ENCODE measurements at places on chromosomes 3 and 15.

GRCh38 chr15:42111924-42112323, 17.6 kb upstream of the PLA2G4D start:
- no peak for DNase-seq

DNA sequence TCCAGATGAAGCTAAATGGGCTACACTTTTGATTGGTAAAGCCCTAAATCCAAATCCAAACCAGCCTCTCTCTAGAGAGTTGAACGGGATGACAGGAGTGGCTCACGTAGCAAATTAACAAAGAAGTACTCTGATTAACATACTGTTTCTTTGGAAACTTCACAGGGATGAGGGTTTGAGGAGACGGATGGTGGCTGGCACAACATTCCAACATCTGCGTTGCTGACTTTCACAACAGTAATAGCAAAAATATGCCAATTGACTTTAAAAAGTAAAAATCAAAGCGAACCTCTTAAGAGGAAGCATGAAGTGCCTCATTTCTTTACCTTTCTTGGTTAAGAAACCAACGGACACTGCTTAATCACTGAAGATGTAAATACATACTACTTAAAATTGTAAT, 181.4 kb downstream of the TBL1XR1 start:
- no peak for DNase-seq

DNA sequence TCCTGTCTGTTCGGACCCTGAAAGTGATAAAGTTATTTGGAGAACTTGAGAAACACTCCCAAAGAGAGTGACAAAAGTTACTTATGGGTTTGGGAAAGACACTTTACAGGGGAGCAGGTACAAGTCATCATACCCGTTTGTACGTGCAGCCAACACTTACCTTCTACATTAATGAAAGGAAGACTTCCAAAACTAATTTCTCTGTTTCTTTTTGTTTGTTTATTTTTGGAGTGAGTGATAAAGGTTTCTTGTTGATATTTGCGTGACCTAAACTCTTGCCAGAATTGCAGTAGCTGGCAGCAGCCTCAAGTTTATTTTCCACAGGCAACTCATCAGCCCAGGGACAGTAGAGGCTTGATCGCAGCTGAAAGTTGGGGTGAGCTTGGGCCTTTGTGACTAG, 8.4 kb downstream of the ABHD2 start:
- peak; percentile 57 for DNase-seq

GRCh38 chr3:64073158-64073761, 50.0 kb upstream of the PSMD6 start:
- no peak for DNase-seq

DNA sequence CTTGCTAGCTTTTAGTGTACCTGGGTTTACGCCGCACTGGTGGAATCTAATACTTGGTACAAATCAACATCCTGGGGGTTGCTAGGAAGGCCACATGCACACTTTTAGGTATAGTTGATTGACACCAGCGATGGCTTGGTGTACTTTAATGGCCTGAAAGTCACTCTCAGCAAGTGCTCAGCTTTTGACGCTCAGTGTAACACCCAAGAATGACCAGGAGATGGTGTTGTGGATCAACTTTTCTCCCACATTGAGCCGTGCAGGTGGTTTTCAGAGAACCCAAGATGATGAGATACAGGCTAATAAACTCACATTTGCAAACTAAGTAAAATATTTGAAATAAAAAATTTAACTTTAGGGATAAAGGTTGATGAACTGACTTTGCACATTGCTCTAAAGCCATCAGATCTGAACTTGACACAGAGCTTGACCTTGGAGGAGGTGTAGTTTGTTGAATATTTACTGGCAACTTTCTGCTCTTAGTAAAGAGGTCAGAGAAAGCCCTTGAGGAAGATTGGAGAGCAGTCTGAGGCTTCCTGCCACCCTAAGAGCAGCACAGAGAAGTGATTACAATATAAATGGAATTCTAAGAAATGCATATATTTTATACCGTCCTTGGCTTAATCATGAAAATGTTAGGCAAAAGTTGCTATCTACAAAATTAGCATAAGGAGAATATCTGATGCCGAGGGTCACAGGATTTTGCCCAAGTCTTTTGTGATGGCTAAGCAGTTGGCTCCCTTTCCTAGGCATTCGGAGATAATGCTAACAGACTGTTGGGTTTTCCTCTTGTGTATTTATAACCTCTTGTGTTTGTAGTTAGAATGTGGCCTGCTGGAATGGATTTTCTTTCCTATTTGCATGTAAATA, 143.4 kb upstream of the RASGRP1 start:
- DNase-seq, result no peak

DNA sequence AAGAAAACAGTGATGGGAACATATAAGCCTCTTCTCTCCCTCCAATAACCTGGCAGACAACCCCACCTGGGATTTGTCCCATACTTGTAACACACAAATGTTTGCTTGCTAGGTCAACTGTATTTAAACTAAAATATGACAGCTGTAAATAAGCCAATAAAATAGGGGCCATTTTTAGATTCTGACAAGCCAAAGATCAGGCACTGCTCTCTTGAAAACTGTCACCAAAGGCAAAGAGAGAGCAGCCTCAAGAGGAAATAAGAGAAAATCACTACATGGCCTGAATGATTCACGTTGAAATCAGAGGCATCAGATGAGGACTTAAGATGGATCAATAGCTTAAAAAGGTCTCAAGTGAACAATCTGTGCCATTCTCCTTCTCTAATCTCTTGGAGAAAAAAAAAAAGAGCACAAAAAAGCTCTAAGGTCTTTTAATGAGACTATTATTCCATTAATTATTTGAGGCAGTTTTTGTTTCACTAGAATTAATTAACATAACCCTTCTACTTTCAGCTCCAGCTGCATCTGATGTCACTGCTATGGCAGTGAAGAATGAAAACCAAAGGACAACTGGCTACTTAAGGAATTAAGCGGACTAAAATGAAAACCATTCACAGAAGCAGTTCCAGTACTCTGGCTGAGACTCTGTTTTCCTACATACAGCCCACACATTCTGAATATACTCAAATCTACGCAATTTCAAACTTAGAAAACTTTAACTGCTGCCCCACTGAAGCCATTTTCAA, 19.0 kb downstream of the MYO5A start:
- DNase-seq, result no peak

DNA sequence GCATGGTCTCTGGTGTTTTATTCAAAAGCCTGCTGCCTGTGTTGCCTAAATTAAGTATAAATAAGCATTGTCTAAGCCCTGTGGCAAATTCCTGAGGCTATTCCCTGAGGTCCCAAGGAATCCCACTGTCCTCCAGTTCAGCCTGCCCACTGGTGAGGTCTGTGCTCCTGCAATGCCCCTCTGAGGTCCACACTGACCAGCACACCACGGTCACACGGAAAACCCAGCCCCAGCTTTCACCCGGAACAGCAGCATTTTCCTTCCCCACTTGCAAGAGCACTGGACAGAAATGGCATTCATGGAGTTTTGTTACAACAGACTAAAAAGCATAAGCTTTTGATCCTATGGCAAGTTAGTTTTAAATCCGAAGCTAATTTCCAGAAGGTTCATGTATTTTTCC, 234.0 kb downstream of the KLF13 start:
- no peak for DNase-seq

GRCh38 chr3:14926592-14926991, 20.8 kb upstream of the NR2C2 start:
- DNase-seq, result no peak

GRCh38 chr15:74024687-74025086, 30.2 kb downstream of the PML start:
- no peak for DNase-seq

- DNase-seq, result no peak
These were observed 53.5 kb downstream of the BSN start for GRCh38 chr3:49607796-49608195.

DNA sequence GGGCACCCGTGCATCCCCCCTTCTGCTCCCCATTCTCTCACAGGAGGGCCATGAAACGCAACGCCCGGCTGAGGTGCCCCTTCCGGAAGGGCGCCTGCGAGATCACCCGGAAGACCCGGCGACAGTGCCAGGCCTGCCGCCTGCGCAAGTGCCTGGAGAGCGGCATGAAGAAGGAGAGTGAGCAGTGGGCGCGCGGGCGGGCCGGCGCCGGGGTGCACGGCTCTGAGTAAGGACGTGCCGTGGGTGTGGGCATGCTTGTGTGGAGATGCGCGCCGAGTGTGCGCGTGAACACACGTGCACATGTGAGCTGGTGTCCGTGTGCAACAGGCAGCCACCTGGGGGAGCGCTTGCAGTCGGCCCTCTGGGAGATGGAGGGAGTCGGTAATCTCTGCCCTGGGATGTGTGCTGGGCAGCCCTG, 28.1 kb downstream of the NR1I2 start:
- DNase-seq, result peak; percentile 27

DNA sequence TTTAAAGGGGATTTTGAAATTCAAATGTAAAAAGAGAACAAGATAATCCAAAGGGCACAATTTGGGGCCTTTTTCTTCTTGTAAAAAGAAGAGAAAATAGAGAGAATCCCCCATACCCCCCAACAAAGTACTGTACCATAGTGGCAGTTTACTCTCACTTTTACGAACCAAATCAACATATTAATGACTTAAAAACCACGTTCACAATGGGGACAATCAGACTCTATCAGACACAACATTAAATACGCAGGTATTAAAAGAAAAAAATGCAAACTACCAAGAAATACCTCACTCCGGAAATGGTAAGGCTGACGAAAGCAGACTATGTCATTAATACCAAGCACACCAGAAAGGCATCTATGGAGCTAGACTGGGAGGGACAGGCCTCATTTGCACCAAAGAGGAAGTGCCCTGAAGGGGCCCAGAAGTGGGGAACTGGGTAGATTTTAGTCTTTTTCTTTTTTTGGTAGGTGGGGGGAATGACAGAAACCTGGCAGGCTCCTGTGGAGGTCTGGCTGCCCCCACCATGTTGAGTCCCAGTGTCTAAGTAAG, 134.3 kb downstream of the TIGIT start:
- DNase-seq, result no peak

- DNase-seq, result no peak
These were observed 10.8 kb upstream of the PHLDB2 start for GRCh38 chr3:111848283-111848682.

- no peak for DNase-seq
These were observed 221.2 kb upstream of the LINGO1 start for GRCh38 chr15:77853910-77854309.

- DNase-seq, result no peak
These were observed 115.5 kb upstream of the ABHD17C start for GRCh38 chr15:80579611-80580010.

GRCh38 chr15:100468285-100468684, 60.5 kb downstream of the CERS3 start:
- DNase-seq, result no peak

GRCh38 chr3:107848351-107848915, 242.4 kb downstream of the CD47 start:
- no peak for DNase-seq

GRCh38 chr3:187737368-187738070, 7.7 kb downstream of the BCL6 start:
- DNase-seq, result peak; percentile 92

GRCh38 chr15:68844856-68845550, 24.3 kb upstream of the ANP32A start:
- no peak for DNase-seq

DNA sequence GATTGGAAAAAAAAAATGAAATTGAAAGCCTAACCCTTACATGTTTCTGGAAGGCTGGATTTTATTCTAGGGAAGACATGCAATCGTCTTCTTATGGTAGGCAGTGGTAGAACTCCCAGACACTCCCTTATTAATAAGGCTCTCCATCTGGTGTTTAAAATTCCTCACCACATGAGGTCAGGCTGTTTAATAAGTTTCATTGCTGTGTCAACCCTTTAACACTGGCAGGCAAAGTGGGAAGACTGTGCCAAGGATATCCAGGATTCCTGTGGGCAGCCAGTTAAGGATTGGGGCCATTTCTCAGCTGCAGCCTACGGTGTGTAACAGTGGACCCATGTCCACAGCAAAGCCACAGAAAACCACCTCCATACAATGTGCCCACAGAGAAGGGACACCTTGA, 225.5 kb upstream of the CHRM5 start:
- DNase-seq, result no peak

GRCh38 chr3:83403927-83404326, 1554.9 kb upstream of the CADM2 start:
- no peak for DNase-seq

DNA sequence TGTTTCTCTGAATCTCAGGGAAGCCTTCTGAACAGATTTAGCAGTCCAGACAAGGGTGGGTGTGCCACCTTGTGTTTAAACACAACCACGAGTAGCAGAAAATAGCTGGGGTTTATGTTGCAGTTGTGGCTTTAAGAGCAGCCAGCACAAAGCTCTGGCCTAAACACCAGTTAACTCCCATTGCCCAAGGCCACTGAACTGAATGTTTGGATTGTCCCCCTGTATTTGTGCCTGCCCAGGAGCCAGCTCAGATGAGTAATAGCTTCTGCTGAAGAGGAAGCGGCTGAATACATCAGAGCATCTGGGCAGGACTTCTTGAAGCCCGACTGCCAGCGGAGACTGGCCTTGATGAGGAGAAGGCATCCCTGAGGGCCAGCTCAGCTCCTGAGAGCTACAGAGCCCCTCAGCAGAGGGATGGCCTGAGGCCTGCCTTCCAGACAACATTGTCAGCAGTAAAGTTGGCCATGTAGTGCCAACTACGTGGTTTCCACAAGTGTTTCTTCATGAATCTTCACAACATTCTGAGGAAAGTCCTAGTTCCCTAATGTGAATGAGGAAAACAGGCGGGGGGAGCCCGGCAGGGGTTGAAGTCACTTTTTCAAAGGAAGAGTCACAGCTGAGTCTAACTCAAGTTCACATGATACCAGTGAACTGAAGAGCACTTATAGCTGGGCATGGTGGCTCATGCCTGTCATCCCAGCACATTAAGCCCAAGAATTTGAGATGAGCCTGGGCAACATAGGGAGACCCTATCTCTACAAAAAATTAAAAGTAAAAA, 65.8 kb upstream of the ZBTB38 start:
- no peak for DNase-seq

GRCh38 chr15:68821841-68822381, 1.2 kb upstream of the ANP32A start:
- DNase-seq, result no peak

DNA sequence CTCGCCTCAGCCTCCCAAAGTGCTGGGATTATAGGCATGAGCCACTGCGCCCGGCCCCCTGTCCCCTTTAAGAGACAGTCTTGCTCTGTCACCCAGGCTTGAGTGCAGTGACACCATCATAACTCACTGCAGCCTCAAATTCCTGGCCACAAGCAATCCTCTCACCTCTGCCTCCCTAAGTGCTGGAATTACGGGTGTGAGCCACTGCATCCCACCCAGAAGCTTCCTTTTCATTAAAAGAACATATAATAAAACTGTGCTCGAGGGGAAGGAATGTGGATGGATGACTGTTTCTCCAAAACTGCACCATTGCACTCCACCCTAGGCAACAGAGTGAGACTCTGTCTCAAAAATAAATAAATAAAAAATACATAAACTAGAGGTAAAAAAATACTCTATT, 70.1 kb downstream of the NCEH1 start:
- no peak for DNase-seq

DNA sequence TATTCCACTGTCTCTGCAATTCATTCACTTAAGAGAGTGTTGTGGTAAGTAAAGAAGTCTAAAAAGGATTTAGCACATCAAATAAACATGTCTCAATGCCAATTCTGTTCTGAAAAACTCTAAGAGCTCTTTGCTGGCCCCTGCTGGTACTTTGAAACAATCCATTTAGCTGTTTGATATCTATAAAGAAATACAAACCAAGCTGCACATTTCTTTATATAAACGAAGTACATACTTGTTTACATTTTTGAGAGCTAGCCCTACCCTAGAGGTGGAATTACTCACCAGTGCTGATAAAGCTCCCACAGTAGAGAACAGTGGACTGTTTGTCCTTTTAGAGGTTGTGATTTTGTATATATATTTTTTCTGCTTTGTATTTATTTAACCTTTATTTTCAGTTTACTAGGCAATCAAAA, 75.5 kb downstream of the NEDD4 start:
- DNase-seq, result no peak

GRCh38 chr3:29686889-29687592, 406.2 kb downstream of the RBMS3 start:
- no peak for DNase-seq
